CD4-positive, alpha-beta T cell treated with Interleukin-15 for 4 hours (primary cell): ENCODE measurements at places on chromosomes 12 and 14.

GRCh38 chr14:22341049-22341448 lies 248.0 kb downstream of the DAD1 start:
- no peak for DNase-seq

GRCh38 chr12:55708695-55709233 lies 1.1 kb upstream of the ITGA7 start:
- DNase-seq = no peak

DNA sequence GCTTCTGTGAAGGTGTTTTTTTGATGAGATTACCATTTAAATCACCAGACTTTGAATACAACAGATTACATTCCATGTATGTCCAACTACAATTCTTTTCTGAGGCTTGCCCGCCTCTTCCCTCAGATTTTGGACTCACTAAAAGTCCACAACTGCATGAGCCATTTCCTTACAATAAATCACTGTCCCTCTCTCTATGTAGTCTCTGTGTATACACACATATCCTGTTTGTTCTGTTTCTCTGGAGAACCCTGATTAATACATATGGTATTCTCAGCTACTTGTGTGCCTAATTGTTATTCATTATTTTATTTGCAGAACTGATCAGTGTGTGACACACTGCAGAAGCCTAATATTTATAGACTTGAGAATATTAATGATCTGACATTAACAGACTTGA lies 2.4 kb upstream of the MIPOL1 start:
- no peak for DNase-seq

- no peak for DNase-seq
Measured at GRCh38 chr14:73227812-73228781, 9.2 kb upstream of the PAPLN start.
